ENCODE measurements at places on chromosomes 1 and 21. TPM values are rescaled to one million over a fixed set of nuclear protein-coding genes. Genes with fewer than 3 reads are reported as not detected.
A peak's percentile ranks its signal among the peaks of the same experiment; 100 is the strongest.

DNA sequence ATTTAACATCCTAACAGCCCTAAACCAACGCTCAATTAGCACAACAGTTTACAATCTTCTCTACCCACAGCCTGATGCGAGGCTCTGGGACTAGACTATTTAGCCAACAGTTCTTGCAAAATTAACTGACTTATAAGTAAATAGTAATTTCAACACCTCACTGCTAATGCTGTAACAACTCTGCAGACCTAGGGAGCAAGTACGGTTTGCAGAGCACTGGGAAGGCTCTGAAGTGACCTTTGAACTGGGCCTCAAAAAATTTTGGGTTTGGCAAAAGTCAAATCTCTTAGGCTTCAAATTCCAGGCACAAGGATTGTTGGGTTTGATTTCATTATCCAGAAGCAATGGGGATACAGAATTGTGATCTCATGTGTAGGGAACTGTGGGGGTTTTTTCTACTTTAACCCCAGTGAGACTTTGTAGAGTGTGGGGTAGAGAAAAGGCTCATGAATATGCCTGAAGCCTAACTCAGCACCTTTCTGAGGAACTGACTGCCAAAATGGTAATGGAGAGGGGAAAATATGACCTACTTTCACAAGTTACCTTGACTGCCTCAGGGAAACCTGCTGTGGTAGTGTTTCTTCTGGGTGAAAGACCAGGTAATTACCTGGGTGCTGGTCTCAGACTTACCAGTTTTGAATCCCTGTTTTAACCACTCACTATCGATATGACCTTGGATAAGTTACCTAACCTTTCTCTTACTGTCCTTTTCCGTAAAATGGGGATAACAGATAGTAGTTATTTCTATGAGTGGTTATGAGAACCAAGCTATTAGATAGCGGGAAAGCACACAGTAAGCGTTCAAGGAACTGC lies 889 bp upstream of the TXLNA start:
- no peak for DNase-seq

- DNase-seq: no peak
Observed at GRCh38 chr1:31432592-31433395, 19.8 kb downstream of the SERINC2 start.

Gene EFNA1
- 15.1 TPM for total RNA-seq

Gene FCGR3A
- total RNA-seq: not detected

GRCh38 chr1:3021801-3022401 lies 634 bp downstream of the ACTRT2 start:
- DNase-seq: no peak

GRCh38 chr1:114559356-114559755 lies 22.1 kb downstream of the BCAS2 start:
- no peak for DNase-seq

- DNase-seq: no peak
Observed at GRCh38 chr21:41761934-41762635, 4.8 kb downstream of the RIPK4 start.

Gene RGS18
- total RNA-seq: not detected

GRCh38 chr1:1250786-1251284 lies 4.3 kb upstream of the C1QTNF12 start:
- no peak for DNase-seq

- peak; percentile 84 for DNase-seq
Observed at GRCh38 chr1:57831624-57832023, 407.8 kb upstream of the DAB1 start.

Gene ZNF593OS
- total RNA-seq: not detected

DNA sequence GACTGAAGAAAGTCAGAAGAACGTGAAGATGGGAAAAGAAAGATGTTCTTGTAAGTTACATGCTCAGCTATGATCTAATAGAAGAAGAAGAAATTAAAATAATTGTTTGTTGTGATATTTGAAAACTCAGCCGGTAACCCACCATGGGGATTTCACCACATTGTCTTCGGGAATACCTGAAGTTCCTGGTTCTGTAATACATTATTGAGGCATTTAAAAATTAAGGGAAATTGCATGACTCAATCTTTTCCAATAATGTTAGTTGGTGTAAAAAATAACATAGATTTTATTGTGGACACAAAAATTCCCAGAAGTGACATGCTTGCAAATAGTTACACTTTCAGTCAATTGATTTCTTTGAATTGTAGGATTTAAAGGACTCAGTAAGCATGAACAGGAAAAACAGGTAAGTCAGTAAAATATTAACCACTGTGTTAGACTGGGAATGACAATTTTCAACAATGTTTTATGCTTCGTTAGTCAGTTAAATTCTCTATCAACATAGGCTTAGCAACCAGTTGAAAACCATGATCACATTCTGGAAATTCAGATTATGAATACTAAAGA lies 745.1 kb downstream of the LTN1 start:
- DNase-seq: no peak

- DNase-seq: no peak
Observed at GRCh38 chr1:119143706-119144105, 3.3 kb upstream of the WARS2 start.

DNA sequence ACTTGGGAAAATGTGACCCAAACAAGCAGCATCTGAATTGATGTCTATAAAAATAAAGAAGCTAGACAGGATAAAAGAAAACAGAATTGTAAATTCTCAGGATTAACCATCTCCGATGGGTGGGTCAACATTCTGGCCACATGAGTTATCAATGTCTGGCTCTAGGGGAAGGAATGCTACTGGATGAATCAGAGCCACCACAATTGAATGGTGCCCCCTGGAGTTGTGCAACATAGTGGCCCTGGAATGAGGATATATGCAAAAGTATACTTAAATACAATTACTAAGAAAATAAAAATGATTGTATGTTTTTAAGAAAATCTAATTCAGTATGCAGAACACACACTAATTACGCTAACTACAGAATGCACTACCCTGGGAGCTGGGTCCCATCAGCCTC lies 185.6 kb downstream of the TGFBR3 start:
- peak; percentile 19 for DNase-seq

GRCh38 chr1:95622609-95623008 lies 388.6 kb downstream of the RWDD3 start:
- no peak for DNase-seq

Gene ENAH
- 71.7 TPM for total RNA-seq

- DNase-seq: peak; percentile 67
Observed at GRCh38 chr1:1959840-1960479, 40.9 kb upstream of the TMEM52 start.
